ENCODE measurements at places on chromosomes 2 and 18.

DNA sequence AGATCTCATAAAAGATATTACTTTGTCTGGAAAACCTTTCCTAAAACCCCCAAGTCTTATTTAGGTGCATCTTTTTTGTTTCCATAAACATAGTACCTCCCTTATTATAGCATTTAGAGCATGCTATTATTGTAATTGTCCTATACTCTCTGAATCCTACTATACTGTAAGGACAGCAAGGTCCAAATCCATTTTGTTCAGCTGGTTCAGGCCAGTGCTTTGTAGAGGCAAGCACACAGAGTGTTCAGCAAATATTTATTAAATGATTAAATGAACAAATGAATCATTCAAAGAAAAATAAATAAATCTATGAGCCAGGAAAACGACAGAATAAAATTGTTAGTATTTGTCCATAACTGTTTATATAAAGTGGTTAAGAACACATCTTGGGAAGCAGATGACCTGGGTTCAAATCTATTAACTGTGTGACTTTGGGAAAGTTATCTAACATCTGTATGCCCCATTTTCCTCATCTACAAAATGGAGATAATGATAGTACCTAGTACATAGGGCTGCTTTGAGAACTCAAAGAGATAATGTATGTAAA lies 86.0 kb downstream of the COL3A1 start:
- no peak for DNase-seq

- no peak for DNase-seq
Observed at GRCh38 chr2:241003047-241003360, 4.6 kb downstream of the SNED1 start.

DNA sequence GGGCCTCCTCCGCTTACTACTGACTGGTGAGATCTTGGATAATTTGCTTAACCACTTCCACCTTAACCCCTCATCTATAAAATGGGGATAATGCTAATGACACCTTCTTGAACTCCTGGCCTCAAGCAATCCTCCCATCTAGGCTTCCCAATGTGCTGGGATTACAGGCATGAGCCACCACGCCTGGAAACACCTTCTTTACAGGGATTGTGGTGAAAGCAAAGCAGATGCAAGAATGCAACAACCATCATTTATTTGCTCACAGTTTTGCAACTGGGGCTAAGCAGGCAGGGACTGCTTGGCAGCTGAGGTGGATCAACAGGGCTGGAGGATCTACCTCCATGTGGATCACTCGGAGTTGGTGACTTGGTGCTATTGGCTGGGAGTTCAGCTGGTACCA lies 76.2 kb upstream of the ZNF532 start:
- no peak for DNase-seq

DNA sequence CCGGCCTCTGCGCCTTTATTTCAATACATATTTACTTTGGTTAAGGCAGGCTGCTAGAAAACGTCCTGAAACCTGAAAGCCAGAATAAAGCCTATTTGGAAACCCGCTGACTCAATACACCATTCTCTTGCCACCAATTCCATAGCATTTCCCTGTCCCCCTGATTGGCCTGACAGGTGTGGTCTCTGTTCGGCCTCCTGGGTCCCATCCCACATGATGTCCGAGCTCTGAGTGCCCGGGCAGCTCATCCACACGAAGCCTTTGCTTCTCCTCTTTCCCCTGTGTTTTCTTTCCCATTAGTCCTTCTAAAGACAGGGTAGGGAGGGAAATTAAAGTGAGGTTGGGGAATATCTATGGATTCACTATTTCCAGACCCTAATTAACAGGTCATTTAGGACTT lies 42.6 kb upstream of the ZNF516 start:
- no peak for DNase-seq

DNA sequence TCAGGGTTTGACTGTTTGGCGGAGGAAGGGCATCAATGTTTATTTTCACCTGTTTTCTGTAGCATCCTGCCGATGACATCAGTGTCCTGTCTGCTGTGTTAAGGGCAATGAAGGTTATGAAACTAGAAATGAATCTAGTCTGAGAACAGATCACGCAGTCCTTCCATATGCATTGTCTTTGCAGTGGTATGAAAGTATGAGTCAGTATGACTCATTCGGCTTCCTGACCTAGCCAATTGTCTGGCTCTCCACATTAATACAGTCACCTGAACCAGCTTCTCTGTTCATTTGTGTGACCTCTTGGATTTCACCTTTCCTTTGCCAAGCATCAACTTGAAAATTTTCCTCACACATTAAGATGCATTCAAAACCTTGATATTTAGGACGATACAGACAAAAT lies 353.8 kb downstream of the RND3 start:
- DNase-seq, result no peak

DNA sequence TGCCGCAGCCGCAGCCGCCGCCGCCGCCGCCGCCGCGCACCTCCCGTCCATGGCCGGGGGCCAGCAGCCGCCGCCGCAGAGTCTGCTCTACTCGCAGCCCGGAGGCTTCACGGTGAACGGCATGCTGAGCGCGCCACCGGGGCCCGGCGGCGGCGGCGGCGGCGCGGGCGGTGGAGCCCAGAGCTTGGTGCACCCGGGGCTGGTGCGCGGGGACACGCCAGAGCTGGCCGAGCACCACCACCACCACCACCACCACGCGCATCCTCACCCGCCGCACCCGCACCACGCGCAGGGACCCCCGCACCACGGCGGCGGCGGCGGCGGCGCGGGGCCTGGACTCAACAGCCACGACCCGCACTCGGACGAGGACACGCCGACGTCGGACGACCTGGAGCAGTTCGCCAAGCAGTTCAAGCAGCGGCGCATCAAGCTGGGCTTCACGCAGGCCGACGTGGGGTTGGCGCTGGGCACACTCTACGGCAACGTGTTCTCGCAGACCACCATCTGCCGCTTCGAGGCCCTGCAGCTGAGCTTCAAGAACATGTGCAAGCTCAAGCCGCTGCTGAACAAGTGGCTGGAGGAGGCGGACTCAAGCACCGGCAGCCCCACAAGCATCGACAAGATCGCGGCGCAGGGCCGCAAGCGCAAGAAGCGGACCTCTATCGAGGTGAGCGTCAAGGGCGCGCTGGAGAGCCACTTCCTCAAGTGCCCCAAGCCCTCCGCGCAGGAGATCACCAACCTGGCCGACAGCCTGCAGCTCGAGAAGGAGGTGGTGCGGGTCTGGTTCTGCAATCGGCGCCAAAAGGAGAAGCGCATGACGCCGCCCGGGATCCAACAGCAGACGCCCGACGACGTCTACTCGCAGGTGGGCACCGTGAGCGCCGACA lies 2.4 kb downstream of the POU3F3 start:
- DNase-seq, result no peak

- DNase-seq, result no peak
Observed at GRCh38 chr2:135798762-135799161, 38.2 kb downstream of the LCT start.

DNA sequence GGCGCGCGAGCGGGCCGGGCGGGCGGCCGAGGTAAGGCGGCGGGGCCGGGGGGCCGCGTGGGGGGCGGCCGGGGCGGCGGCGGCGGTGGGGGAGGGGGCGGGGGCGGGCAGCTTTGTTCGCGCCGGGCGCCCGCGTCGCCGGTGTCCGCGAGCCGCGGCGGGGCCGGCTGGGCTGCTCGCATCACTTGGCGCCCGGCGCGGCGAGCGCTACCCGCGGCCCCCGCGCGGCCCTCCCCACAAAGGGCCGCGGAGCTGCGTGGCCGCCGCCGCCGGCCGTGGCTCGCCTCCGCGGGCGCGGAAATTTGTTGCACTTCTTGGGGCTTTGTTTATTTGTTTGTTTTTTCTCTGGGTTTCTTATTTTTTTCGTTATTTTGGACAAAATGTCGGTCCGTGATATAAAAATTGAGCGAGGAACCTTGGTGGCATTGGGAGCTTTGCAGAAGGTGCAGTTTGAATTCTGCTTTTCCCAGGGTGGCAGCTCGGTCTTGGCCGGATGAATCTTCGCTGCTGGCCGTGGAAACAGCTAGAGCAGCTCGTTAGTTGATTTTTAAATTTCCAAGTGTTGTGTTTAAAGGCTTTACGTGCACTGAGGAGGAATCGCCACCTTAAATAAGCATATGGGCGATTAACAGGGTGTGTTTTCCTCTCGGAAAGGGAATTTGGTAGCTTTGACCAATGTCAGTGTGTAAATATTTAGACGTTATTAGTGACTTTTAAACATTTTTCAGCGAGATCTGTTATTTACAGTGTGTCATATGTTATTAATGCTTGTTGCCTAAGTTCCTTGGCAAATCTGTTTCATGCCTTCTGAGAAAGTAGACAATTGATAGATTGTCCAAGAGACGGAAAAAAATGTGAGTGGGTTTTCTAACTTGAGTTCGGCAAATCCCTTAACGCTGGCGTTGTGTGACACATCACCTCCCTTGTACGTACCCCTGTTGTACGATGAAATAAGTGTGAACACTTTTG lies 822 bp downstream of the UBE2E3 start:
- DNase-seq, result peak; percentile 19

- no peak for DNase-seq
Observed at GRCh38 chr2:128195435-128195984, 104.5 kb downstream of the UGGT1 start.

- DNase-seq, result no peak
Observed at GRCh38 chr2:60529785-60530627, 23.4 kb downstream of the BCL11A start.

DNA sequence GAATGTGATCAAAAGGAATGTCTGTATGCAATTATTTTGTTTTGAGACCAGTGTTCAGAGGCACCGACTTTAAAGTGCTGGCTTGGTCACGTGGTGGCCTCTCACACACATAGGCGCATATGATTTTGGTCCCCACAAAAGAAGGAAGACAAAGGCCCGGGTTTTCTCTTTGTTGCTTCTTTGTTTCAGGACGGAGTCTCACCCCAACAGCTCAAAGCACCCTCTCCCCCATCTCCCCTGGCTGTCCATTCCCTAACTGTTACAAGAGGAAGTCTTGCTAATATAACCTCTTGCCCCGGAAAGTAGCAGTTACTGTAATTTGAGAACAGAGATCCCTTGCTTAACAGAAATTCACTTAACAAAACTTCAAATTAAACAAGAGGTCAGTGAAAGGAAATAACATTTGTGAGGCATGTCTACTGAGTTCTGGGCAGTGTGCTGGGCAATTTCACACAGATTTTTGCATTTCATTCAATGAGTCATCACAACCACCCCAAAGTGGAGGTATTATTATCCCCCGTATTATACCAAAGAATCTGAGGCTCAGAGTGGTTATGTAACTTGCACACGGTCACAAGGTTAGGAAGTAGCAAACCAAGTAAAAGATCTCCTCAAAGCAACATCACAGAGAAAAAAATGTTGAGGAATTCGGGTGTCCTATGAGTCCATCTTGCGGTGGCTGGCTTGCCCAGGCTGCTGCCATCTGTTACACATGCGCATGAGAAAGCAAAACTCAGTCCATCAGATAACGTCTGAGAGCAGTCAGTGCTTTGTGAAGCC lies 75.8 kb downstream of the SDC1 start:
- DNase-seq, result no peak

- DNase-seq, result no peak
Observed at GRCh38 chr2:74690571-74690970, 36.5 kb downstream of the SEMA4F start.

Measured in central memory CD4-positive, alpha-beta T cell (primary cell).